ENCODE measurements at places on chromosomes 3 and 15. TPM values are rescaled to one million over a fixed set of nuclear protein-coding genes. Genes with fewer than 3 reads are reported as not detected.

Gene SLITRK3
- total RNA-seq: not detected

Gene LSAMP
- not detected for total RNA-seq

Gene TMEM207
- not detected for total RNA-seq

- DNase-seq: no peak
Observed at GRCh38 chr15:48397841-48398240, 66.6 kb downstream of the DUT start.

GRCh38 chr3:49120096-49120437 is 556 bp downstream of the USP19 start:
- DNase-seq: no peak

GRCh38 chr15:34014556-34014955 is 24.4 kb downstream of the AVEN start:
- DNase-seq: no peak

GRCh38 chr15:63020128-63020527 is 22.4 kb upstream of the TPM1 start:
- DNase-seq: no peak

GRCh38 chr3:9673082-9673481 is 23.8 kb downstream of the MTMR14 start:
- DNase-seq: no peak

DNA sequence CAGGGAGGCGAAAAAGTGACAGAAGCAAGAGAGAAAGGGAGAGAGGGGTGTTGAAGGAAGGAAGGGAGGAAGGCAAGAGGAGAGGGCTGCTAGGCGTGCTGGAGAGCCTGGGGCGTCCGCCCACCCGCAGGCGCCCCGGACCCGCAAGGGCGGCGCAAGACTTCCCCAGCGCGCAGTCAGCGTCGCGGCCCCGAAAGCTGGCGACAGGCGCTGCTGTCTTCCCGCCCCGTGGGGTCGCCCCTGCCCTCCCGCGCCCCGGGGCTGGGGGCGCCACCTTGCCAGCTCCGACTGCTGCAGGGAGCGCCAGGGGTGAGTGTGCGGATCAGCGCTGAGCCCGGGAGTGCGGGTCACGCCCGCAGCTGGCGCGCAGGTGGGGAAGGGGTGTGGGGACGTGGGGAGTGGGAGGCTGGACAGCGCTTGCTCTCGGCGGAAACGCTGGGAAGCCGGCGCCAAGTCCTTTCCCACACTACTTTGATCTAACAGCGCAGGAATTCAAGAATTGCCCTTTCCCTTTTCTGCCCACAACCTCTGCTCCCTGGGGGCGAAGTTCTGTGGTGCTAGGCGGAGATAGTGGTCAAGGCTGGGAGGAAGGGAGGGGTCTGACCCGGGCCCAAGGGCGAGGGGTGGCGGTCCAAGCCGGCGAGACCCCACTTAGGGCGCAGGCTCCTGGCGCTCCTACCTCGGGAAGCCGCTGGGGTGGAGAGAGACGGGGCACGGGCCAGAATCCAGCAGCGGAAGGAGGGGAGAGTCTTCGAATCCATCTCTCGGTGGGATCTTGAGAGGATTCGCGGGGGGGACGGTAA is 266.1 kb downstream of the CGGBP1 start:
- peak; percentile 9 for DNase-seq
